ENCODE measurements at places on chromosomes 2 and 18.

- no peak for DNase-seq
Observed at GRCh38 chr2:75432761-75433361, 127.9 kb downstream of the EVA1A start.

- no peak for DNase-seq
Observed at GRCh38 chr2:195674491-195675221, 17.6 kb downstream of the SLC39A10 start.

DNA sequence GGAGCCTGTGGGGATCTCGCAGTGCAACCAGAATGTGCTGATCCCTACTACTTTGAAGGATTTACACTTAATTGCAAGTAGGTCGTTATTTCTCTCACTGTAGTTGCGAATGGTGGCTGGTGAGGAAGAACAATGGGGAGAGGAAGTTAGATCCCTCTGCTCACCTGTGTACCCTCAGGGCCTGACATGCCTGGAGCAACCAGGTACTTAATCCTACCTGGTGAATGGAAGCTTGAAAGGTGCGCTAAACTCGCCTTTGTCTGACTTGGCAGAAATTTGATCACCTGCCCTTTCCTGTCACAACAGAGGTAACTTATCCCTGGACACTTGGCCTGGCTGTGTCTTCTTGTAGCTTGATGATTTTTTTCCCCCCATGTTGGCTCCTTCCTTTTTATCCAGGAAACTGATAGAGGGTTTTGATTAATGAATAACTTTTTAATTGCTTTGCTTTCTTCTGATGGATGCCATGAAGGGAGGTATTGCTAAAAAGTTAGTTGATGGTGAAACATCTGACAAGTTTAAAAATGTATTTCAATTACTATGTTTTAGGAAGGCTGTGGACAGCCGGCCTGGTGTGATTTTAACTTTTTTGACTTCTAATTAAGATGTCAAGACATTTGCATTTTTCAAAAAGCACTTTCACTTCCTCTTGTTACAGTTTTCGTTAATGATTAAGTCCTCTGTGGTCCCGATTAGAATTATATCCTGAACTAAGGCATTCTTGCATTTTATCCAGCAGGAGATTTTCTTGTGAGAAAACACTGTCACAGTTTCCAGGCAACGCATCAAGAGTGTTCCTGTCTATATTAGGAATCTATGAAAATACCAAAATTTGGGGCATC is 9.2 kb downstream of the SGPP2 start:
- DNase-seq, result no peak

- no peak for DNase-seq
Observed at GRCh38 chr2:9846554-9846953, 3.3 kb downstream of the TAF1B start.

DNA sequence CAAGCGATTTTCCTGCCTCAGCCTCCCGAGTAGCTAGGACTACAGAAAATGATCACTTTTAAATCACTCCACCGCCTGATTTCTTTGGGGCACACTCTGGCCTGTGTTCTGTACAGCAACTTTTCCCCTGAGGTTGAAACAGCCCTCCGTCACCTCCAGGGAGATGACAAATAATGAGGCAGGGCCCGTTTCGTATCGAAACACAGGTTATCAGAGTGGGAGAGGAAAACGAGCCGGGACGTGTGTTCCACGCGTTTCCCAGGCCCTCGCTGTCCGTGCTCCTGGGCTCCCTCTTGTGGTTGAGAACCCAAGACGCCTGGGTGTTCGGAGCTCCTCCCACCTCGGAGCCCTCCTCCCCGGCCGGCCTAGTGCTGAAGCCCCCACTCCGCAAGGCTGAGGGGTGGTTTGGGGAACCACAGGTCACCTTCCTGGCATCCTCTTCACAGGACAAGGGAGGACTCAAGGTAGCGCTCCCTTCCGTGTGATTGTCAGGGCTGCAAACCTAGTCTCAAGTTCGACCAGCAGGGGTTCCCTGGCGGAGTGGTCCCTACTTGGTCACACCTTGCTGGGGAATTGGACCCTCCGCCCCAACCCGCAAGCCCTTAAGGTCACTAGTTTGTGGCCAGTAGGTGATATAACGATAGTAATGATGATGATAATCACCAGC is 12.8 kb downstream of the ATP6V1B1 start:
- DNase-seq, result peak; percentile 56

- DNase-seq, result no peak
Observed at GRCh38 chr2:96977631-96978195, 8.7 kb downstream of the FAM178B start.

DNA sequence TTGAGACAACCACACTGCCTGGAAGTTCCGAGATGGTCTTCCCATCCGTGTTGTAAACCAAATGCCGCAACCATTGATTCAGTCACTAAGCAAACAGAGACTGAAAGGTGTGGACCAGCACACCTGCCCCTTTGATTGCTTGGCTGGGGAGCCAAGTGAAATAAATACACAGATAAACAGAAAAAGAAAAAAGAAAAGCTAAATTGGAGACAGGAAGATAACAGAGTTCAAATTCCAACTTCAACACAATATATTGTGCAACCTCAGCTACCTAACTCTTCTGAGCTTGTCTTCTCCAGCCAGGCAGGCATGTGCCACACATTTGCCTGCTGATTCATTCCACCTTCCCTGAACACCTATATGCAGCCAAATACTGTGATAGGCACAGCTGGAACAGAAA is 110.9 kb downstream of the PID1 start:
- no peak for DNase-seq

DNA sequence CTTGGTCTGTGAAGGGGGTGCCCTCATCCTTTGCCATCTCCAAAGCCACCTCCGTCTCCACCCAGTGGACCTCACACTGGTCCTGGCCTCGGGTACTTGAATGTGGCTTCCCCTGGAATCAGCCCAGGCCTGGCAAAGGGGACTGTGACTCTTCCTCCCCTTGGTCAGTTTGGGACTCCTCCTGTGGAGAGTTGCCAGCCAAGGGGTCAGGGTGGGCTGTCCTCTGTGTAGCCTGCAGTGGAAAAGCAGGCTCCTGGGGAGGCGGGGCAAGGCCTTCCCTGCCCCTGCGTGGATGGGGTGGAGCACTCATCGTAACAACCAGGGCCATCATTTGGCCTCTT is 59.8 kb downstream of the INHBB start:
- DNase-seq, result no peak
